ENCODE measurements at places on chromosomes 3 and 15.

GRCh38 chr3:69948246-69948862 lies 51.2 kb upstream of the SAMMSON start:
- peak; percentile 5 for DNase-seq

GRCh38 chr3:76866729-76867408 lies 173.0 kb upstream of the ROBO2 start:
- DNase-seq = no peak

DNA sequence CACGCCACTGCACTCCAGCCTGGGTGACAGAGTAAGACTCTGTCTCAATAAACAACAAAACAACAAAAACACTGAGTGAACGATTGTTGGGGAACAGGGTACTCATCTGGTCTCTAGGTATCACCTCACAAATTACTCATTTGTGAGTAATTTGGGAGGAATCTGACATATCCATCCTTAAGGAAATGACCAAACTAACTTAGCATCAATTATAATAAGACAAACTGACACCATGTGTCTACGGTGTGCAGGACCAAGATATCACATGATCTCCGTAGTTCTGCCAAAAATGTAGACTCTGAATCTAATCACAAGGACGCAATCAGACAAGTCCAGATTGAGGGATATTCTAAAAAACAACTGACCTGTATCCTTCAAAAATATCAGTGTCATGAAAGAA lies 12.0 kb upstream of the DAPK2 start:
- DNase-seq = no peak

DNA sequence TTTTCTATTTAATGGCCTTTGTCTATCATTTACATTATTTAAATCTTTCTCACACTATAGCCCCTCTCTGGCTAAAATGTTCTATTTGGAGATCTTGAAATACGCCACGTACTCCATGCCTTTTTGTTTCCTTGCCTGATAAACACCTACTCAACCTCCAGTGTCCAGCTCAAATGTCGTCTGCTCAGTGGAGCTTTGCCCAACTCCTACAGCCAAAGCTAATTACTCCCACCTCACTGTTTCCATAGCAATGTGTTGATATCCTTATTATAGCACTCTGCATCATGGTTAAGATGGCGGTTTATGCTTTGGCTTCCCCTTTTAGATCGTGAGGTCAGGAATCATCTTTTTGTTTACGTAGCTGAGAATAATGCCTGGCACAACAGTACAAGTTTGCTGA lies 55.9 kb downstream of the NGLY1 start:
- no peak for DNase-seq

DNA sequence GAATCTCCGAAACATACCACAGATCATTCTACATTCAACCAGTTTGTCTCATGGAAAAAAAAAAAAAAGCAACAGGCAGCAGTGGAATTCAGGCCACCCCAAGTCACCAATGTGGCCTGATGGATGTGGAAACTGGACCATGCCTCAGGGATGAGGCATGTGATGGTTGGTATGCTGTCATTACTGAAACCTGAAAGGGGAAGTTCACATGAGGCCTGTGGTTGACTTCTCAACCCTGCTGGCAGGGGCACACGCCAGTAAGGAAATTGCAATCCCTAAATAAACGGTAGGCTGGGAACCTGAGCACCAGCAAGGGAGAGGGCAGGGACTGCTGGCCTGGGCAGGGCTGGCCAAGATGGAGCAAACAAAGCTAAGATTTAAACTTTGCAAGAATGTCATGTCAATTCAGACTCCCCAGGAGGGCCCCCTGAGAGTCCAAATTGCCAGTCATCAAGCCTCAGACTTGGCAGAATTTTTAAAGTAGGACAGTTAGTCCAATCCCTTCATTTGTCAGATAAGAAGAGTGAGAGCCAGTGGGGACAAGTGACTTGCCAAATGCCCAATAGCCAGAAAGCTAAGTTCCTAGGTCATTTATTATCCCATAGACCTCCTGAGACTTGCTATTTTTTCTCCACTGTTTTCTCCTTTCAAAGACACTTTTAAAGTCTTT lies 310.4 kb downstream of the ERC2 start:
- DNase-seq = peak; percentile 36

- no peak for DNase-seq
These were observed 561 bp downstream of the SIDT1 start for GRCh38 chr3:113532698-113533533.

DNA sequence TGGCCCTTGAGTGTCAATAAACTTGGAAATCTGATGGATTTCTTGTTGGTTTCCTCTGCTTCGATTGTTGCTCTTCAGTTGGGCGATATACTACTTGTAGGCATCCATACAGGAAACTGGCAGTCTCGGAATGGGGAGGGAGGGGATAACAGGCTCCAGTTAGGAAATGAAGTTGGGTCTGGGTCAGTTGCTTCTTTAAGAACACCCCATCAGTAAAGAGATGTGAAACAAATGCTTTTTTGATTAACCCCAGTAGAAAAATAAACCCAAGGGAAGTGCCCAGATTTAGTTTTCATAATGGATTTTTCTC lies 681 bp downstream of the CHMP2B start:
- no peak for DNase-seq

DNA sequence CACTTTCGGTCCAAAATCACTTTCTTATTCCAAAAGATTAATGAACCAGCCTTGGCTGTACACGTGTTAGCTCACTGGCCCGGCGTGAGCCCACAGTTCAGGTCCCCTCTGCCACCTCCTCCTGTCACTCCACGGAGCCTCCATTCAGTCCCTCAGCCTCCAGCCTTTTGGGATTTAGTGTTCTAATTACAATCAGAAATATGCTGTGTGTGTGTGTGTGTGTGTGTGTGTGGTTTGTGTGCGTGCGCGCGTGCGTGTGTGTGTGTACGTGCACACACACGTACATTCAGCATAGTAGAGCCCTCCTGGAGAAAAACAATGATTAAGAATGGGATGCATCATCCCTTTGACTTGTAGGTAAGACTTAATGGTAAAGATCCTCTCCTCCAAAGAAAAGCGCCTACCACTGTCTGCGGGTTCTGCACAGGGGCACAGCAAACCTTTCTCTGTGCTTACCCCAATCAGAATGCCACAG lies 801 bp downstream of the CA12 start:
- DNase-seq = no peak

DNA sequence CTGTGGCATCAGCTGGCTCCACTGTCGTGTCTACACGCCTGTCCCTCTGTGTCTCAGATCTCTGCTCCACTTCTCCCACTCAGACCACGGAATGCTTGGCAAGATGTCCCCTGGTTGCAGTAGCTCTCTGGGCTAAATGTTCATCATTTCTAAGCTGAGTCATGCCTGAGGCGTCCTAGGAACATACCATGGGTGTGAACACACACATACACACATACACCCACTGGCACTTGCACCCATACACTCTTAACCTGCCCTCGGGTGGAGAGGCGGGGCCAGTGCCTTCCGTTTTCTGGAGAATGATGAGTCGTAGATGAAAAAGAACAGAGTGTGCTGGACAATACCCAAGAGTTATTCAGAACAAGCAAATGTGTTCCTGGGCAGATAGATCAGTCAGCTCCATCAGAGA lies 72.4 kb downstream of the SENP2 start:
- no peak for DNase-seq

GRCh38 chr3:151228666-151229040 lies 25.6 kb upstream of the GPR171 start:
- DNase-seq = no peak

DNA sequence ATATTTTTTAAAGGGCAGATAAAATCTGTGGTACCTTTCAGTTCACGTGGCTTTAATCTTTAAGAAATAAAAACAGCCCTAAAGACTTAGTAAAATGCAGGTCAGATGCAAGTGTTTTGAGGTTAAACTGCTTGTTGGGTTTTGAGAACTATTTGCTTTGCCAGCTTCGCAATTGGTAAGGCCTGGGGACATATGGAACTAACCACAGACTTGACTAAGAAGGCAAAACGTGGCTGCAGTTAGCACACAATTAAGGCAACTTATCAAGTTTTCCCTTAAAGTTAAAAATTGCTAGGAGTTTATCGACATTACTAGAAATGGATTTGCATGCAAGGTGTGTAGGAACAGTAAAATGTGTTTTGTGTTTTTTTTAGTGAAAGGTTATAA lies 206.9 kb downstream of the ZNF385D start:
- no peak for DNase-seq

GRCh38 chr15:51180011-51180410 lies 85.3 kb upstream of the TNFAIP8L3 start:
- DNase-seq = no peak
